ENCODE measurements at places on chromosomes 4 and X.

DNA sequence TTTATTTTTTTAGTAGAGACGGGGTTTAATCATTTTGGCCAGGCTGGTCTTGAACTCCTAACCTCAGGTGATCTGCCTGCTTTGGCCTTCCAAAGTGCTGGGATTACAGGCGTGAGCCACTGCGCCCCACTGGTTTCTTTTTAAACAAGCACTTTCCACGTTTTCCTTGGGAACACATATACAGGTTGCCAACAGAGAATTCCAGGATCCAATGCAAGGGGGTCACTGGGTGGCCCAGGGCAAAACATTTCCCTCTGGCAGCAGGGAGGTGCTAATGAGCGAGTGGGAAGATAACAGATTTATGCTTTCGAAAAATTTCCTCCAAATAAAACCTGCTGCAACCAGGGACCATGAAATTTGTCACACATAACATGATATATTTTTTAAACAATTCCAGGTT lies 41.1 kb downstream of the ADRA2C start:
- no peak for DNase-seq

GRCh38 chr4:71113294-71113693 lies 119.8 kb downstream of the DCK start:
- no peak for DNase-seq

GRCh38 chr4:183860119-183860518 lies 45.0 kb upstream of the STOX2 start:
- DNase-seq, result no peak

DNA sequence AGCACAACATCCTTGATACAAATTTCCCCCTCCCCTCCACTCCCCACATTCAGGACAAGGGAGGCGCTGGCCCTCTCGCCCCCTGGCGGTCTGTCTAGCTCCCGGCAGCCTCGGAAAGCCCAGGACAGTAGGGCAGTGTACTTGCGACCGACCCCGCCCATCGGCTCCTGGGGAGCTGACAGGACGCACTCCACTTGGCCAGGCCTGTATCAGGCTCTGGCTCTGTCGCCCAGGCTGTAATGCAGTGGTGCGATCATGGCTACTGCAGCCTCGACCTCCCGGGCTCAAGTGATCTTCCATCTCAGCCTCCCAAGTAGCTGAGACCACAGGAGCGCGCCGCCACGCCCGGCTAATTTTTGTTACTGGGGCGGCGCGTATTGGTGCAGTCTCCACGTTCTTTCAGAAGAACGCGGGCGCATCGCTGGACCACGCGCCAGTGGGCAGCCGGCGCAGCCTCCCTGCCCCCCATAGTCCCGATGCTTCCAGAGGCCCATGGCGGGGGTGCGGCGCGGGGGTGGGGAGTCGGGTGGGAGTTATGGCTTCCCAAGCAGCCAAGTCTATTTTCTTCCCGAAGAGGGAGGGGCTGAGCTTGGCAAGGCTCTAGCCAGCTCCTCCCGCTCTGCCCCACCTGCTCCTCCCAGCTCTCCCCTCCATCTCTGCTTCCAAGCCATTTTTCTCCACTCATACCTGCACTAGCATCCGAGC lies 7.8 kb upstream of the AKAP14 start:
- DNase-seq, result peak; percentile 70

- DNase-seq, result no peak
These were observed 49.4 kb downstream of the ARHGEF6 start for GRCh38 chrX:136731207-136731782.

- no peak for DNase-seq
These were observed 637.9 kb downstream of the FAT4 start for GRCh38 chr4:125952631-125953030.

DNA sequence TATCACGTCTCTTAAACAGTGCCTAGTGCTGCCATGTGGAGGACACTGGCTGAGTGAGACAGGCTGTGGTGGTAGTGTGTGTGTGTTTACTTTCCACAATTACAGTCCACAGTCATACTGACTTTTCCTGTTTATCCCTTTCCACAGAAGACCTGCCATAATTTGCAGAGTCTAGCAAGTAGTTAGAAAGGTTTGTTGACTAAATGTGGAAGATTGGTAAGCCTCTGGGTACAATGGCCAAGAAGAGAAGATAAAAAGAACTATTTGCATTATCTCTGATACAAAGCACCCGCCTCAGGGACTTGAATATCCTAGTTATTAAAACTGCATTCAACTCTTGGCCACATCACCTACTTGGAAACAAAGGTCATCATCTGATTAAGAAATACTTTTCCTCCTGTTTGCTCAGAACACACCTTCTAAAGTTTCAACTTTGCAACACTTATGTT lies 89.1 kb downstream of the FAM13A start:
- no peak for DNase-seq

DNA sequence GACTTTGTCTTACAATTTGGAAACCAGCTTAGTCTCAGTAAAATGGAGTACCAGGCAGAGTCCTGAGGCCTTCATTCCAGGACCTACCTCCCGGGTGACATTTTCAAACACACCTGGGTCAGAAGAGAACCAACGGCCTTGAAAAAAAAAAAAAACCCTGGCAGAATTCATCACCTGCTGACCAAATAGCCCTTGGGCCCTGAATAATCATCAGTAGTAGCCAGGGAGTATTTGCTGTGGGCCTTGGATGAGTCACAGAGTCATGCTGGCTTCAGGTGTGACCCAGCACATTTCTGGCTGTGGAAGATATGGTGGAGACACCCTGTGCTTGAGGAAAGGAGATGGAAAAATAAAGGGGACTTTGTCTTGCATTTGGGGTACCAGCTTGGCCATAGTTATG lies 92.2 kb downstream of the LPAR4 start:
- DNase-seq, result no peak

GRCh38 chr4:41887821-41888686 lies 47.2 kb upstream of the TMEM33 start:
- DNase-seq, result peak; percentile 82

DNA sequence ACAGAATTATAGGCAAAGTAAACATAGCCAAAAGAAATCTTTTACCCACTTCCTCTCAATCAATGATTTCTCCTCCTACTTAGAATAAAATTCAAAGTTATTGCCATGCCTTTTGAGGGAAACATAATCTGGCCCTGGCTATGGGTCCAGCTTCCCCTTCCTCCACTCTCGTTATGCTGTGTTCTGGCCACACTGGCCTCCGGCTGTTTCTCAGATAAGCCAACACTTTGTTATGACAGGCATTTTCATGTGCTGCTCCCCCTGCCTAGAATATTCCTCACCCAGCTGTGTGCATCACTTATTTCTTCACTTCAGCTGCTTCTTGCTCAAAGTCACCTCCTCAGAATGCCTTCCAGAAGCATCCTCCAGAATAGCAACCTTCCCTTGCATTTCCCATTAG lies 386.6 kb upstream of the AADAT start:
- DNase-seq, result no peak

DNA sequence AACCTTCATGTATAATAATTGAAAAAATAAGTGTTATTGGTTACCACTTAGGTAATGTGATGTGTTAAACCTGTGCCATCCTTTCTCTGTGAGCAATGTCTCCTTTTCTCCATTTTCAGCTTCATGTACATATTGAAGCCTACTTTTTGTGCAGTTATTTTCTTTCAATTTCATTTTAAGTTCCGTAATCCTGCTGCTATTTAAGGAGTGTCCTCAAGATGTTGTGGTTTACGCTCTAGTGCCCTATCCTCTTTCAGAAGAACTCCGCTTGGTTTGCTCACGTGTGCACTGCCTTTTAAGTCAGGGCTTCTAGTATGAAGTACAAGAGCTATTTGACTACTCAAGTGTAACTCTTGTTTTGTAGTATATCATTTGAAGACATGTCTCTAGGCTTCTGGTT lies 2253.2 kb upstream of the TENM3 start:
- DNase-seq, result no peak

DNA sequence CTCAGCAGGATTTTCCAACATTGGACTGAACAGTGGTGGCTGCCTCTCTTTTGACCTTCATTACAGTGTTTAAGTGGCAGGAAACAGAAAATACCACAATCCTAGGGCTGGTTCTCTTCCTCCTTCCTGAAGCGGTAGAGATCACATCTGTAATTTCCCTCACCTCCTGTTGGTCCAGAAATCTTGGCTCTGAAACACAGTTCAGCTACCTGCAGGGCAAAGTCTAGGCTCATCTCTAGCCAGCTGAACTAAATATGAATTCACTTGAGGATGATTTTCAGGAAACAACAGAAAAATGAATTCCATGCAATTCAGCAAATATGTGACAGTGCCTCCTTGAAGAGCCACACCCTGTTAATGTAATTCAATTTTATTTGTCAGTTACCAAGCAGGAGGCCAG lies 531.9 kb downstream of the INPP4B start:
- no peak for DNase-seq

GRCh38 chr4:53019485-53020382 lies 157.6 kb downstream of the RASL11B start:
- DNase-seq, result no peak

Data from Karpas-422 (cell line).